ENCODE measurements at places on chromosomes 7 and 10.

DNA sequence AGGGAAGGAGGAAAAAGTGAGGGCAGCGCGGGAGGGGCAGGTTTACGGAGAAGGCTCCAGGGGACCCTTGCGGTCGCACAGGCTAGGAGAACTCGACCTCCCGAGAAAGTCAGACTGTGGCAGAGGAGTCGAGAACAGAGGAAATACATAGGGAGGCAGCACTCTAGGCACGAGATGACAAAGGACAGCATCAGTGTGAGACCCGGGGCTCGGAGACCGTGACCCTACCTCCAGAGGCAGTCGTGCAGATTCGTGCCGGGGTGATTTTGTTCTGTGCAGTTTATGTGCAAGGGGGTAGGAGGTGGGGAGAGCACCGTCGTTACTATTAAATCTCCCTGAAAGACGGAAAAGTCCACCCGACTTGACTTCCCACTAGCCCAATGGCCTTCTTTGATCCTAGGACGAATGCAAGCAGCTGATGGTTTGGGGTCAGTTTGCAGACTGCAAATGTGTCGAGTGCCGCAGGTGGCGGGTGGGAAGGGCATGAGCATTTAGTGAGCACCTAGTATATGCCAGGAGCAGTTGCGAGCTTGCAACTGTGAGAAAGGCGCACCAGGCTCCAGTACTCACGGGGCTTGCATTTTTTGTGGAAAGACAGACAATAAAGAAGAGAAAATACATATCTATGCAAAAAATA is 674 bp upstream of the OSBPL3 start:
- DNase-seq, result no peak

GRCh38 chr7:101121991-101122932 is 4.6 kb upstream of the SERPINE1 start:
- no peak for DNase-seq

- no peak for DNase-seq
Observed at GRCh38 chr10:52578871-52579405, 193.6 kb downstream of the MBL2 start.

DNA sequence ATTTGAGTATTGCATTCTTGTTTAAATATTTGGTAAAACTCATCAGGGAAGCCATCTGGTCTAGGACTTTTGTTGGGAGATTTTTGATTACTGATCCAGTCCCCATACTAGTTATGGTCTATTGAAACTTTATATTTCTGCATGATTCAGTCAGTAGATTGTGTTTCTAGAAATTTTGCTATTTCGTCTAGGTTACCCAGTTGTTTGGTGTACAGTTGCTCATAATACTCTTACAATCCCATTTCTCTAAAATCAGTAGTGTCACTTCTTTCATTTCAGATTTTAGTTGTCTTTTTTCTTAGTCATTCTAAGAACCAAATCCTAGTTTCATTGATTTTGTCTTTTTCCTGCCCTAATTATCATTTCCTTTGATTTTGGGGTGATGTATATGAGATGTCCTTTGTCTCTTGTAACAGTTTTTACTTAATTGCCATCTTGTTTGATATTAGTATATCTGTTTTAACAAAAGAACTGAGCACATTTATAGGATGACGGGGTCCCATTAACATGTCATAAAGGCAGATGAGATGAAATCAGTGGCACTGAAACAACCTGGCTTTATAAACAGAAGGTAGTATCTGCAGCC is 7.9 kb downstream of the MALSU1 start:
- no peak for DNase-seq

GRCh38 chr7:2631946-2632732 is at the start of gene TTYH3:
Gene TTYH3 (plus strand): TSS chr7:2631986. CDS start chr7:2632156, 170 bp downstream.
- no peak for DNase-seq

DNA sequence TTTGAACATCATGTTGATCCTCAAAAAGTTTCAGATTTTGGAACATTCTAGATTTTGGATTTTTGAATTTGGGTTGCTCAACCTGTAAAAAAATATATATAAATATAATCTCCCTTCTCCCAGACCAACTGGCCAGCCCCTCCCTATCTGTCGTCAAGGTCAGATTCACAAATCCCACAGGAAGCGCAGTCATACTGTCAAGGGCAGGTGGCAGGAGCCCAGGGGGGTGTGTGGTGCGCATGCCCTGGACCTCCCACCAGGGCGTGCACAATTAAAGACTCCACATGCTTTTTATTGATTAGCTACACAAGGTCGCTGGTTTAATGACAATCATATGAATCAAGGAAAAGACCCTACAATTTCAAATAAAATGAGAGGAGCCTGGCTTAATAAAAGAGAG is 77.0 kb upstream of the EEPD1 start:
- DNase-seq, result no peak

GRCh38 chr7:31114593-31115343 is 62.7 kb downstream of the ADCYAP1R1 start:
- no peak for DNase-seq

DNA sequence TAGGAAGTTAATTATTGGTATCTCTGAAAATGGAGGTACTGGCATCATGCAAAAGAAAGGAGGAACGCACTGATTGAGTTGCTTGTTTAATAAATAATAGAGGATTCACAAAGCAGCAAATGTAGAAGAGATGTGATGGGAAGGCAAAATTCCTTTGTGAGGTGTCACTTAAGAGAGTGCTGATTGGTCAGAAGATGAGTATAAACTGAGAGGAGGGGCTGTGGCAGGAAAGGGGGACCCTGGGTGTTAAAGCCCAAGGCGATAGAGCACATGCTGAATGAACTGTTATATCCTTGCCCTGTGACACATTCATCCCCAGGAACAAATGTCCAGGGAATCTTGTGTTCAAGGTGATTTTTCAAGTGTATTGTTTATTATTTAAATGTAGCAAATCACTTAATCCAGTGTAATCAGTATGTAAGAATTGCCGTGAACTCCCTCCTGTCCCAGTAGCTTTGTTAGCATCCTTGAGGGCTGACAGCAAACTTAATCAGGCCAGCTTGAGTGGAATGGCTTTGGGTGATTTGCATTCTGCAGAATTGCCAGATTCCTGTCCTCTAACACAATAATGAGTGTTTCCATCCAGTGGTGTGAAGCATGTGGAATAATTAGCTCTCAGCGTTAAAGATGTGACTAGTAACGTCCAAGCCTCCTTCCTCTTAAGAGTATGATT is 111.9 kb downstream of the CHN2 start:
- DNase-seq, result no peak

DNA sequence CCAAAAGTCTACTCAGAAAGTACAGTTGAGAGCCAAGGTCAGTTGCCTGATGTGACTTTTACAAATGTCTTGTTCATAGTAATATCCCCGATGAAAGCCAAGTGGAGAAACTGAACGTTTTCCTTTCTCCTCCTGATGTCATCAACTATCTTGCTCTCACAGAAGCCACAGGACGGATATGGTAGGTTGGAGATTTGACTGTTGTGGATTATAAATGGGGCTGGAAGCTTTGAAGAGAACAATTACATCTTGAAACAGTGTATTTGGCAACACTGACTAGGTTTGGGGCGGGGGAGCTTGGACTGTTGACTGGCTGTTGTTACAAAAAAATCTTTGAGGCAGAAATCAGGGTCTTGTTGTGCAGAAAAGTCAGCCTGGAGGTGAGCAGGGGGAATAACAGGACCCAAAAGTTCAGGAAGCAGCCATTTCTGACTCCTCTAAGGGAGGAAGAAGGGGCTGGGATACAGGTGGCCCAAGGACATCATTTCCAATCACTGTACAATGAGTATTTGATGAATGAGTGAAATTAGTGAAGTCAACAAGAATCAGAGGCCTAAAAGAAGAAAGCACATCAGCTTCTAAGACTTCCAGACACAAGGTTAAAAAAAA is 24.3 kb downstream of the PLEKHS1 start:
- no peak for DNase-seq

GRCh38 chr7:24052572-24053260 is 231.3 kb upstream of the NPY start:
- DNase-seq, result no peak

GRCh38 chr10:12448729-12449391 is 99.5 kb downstream of the CAMK1D start:
- DNase-seq, result no peak

DNA sequence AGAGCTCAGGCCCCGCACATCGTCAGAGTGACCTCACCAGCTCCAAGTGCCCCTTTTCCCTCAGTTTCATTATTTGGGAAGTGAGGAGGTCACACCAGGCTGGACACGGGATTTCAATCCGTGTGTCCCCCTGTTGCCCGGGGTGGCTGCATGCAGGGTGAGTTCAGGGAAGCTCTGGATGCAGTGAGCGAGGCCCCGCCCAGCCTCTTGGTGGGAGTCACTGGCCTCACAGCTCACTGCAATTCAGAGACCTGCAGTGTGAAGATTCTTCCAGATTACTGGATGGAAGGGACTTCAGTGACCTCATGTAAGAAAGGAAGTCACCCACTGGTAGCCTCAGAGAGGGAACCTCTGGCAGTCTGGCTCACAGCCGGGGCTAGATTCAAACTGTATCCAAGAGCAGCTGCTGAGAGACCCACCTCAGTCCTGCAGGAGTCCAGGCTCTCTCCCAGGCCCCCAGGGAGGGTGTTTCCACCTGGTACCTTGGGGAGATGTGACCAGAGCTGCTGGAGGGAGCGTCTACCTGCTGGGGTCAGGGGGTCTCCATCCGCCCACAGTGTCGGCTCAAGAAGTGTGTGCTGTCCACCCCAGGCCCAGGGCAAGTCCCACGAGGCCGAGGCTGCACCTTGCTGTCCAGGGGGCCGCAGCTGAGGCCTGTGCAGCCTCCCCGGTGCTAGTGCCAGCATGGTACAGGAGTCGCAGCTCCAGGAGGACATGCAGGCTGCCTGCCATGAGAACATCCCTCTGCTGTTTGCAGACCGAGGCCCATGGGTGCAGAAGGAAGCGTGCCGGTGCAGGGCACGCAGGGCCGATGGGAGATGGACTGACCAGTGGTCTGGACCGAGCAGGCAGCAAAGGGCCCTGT is 54.4 kb downstream of the MGMT start:
- DNase-seq, result no peak

DNA sequence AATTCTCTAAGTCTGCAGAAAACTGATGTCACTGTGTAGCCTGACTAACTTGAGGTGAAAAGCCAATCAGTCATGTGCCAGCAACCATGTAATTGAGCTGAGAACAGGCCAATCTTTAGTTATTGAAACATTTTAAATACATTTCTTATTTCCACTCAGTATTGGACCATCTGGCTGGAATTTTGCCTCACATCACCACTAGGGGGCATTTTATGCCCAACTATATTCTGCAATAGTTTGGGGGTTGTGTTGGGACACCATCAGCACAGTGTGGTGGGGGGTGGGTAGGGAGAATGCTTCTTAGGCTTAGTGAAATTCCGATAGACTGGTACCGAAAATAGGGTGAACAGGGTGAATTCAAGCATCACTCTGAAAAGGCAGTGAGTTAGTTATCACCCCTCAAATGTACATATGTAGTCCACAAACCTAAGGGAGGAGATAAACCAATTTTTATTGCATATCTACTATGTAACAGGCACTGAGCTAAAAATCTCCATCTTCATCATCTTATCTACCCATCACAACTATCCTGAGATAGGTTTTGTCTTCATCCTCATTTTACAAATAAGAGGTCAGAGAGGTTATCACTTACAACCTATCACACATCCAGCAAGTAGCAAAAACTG is 17.8 kb downstream of the NPSR1 start:
- no peak for DNase-seq

DNA sequence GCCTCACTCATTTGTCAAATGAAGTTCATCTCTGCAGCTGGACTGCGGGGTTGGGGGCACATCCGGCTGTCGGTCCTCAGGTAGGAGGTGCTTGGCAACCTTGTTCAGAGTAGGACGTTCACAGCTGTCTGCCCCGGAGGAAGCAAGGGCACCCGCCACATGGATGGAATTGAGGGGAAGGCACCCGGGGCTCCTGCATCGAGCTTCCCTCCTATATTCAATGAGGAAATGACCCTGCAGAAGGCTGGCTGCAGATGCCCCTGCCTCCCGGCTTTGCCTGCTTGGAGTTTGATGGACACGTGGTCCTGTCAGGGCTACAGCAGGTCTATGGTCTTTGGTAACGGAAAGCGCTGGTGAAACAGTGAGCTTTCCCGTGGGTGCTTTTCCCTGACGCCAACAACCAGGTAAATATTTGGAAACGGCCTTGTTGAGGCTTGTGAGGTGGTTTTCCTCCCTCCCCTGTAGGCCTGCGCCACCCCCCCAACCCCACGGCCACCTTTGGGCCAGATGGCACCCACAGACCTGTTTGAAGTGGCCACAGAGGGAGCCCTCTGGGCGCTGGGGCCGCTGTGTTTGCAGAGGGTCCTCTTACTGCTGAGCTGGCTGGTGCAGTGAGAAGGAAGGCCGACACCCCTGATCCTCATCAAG is 32.9 kb downstream of the HTRA1 start:
- DNase-seq, result no peak

GRCh38 chr7:101243646-101244374 is 1.1 kb downstream of the FIS1 start:
- DNase-seq, result peak; percentile 48

DNA sequence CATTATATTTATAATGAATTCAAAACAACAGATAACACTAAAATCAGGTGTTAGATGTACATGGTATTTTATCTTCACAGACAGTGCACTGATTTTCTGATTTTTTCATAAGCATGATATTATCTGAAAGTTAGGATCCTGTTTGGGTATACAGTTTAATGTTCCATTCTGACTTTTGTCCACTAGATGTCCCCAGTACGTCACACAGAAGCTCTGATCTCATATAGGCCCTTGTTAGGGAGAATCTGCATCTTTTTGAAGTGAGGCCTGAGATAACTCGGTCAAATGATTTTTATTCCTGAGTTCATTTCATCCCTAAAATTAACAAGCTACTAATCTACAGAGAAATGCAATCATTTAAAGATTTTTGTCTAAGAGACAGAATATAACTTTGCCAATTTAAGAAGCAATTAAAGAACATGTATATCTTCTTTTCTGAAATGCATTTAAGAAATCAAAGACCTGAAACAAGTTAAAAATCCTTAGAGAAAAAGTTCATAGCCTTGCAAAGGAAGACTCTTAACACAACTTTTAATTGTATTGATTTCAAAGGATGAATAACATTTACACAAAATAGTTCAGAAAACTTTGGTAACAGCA is 72.0 kb upstream of the TES start:
- DNase-seq, result peak; percentile 1

- DNase-seq, result no peak
Observed at GRCh38 chr10:63922468-63923284, 401.5 kb downstream of the REEP3 start.

DNA sequence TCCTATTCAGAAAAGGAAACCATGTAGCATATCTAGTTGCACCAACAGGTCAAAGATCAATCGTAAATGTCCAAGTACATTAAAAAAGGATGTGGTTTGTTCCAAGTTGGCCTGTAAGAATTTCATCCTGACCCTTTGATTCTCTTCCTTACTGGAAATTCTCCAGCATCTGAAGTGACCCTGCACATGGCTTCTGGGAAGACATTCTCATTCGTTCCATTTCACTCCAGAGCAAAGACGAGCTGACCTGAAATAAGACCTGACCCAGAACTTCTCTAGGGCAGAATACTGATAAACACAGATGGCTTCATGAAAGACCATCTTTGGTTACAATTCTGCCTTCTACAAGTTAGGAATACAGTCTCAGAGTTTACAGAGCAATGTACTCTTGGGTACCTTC is 39.8 kb downstream of the ASB4 start:
- DNase-seq, result no peak

DNA sequence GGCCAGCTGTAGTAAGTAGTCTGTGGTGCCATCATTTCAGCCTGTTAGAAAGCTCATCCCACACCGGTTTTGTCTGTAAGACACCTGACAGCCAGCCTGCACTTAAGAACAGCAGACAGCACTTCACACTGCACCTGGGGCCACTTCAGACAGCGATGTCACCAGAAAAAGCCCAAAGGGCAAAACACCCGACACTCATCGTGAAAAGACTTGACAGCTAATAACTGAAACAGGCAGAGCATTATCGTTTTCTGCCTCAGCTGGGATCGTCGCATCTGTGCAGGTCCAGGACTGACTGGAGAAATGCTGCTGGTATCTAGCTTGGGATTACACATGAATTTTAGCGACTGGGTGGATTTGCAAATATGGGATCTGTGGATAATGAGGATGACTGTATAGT is 16.8 kb upstream of the LAT2 start:
- DNase-seq, result no peak

Data from substantia nigra (tissue), 51 donors.